CD4-positive, alpha-beta T cell treated with Interleukin-4 for 1 hour (primary cell): ENCODE measurements at places on chromosomes 4 and X.
A peak's percentile ranks its signal among the peaks of the same experiment; 100 is the strongest.

DNA sequence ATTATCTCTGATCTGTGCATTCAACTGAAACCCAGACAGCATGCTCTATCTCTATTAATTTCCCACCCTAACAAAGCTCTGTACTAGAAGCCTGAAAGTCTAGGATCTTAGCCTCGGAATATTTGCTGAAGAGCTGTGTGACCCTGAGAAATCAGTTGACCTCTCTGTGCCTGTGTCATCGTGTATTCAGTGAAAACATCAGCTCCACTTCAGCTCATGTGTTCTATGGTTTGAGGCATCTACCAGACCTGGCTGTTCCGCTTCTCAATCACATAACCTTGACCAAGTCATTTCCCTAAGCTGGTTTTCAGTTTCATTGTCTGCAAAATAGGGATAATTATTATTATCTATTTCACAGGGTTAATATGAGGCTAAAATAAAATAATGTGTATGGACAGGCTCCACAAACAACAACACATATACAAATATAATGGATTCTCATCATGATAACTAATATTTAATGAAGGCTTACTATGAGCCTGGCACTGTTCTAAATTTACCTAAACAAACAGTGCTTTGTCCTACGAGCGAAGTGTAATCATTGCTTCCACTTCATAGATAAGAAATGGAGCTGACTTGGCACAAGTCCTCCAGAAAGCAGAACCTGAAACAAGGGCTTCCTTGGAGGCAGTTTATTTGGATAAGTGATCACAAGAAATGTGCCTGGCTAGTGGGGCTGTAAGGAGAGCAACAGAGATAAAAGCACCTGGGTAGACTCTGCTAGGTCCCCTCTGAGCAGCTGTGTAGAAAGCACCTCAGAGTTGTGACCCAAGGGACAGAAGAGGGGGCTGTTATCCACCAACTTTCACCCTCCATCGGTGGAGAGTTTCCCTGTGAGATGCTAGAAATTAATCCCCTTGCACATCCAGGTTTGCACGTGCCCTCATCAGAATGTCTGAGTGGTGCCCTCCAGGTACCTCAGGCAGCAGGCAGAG lies 356.9 kb downstream of the RAB28 start:
- DNase-seq = no peak

GRCh38 chr4:15233626-15234025 lies 194.2 kb upstream of the C1QTNF7 start:
- DNase-seq = no peak

GRCh38 chrX:1883772-1884171 lies 268.9 kb downstream of the ASMT start:
- no peak for DNase-seq

- no peak for DNase-seq
Measured at GRCh38 chrX:119523664-119524184, 41.5 kb downstream of the STEEP1 start.

DNA sequence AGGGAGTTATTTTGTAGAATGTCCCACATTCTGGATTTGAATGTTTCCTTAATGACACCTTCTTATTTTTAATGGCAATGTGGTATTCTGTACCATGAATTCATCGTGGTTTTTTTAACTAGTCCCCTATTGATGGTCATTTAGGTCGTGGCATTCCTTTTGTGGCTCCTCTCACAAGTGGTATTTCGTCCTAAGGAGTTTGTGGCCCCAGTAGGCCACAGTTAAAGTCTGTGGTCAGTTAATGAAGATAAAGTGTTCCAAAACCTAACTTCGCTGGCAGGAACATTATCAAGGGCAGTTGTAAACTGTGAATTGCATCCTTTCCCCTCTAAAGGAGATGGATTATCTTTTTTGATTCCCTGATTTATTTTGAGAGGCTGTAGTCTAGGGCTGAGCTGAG lies 133.2 kb downstream of the TMEM164 start:
- no peak for DNase-seq

GRCh38 chr4:78551420-78552351 lies at the start of gene ANXA3:
Gene ANXA3 (plus strand): TSS chr4:78551770. CDS start chr4:78554474, 2,704 bp downstream.
- DNase-seq = peak; percentile 11

DNA sequence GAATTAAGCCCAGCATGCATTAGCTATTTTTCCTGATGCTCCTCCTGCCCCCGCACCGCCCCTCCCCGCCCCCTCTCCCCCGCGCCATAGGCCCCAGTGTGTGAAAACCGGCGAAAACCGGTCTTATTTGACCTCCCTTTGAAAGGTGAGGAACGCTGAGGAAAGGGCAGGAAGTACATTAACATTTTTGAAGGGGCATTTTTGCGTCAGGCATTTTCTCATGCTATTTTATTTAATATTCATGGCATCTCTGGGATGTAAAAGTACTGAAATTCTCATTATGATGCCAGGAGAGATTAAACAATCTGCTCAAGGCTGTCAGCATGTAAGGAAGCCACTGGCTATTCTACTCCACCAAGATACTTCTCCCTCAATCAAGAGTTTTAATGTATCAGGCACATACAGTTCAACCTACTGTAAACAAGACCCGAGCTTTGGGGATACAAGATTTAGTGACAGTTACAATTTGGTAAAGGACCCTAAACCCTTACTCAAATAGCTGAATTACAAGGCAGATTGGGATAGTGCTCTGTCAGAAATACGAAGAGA lies 1.2 kb upstream of the NMU start:
- DNase-seq = no peak

- peak; percentile 34 for DNase-seq
Measured at GRCh38 chr4:94304365-94304971, 38.2 kb downstream of the HPGDS start.

GRCh38 chr4:89539374-89539773 lies 231.8 kb upstream of the GPRIN3 start:
- no peak for DNase-seq
